ENCODE measurements at places on chromosomes 7 and 10. TPM values are rescaled to one million over a fixed set of nuclear protein-coding genes. Genes with fewer than 3 reads are reported as not detected.

- DNase-seq = no peak
- peaks cover 27% of the 10 kb centered on the region for H3K4me1 ChIP-seq
- no peak overlapping the region for H3K27ac ChIP-seq
- no peaks in the 10 kb centered on the region for H3K36me3 ChIP-seq
Observed at GRCh38 chr10:71694567-71694968, 25.0 kb downstream of the C10orf105 start.

- H3K4me3 ChIP-seq = no peak overlapping the region
- no peak for DNase-seq
- peaks cover 57% of the 10 kb centered on the region for H3K27me3 ChIP-seq
- H3K27ac ChIP-seq = no peak overlapping the region
- H3K4me1 ChIP-seq = no peaks in the 10 kb centered on the region
Observed at GRCh38 chr7:5077740-5078139, 32.1 kb downstream of the RBAK start.

DNA sequence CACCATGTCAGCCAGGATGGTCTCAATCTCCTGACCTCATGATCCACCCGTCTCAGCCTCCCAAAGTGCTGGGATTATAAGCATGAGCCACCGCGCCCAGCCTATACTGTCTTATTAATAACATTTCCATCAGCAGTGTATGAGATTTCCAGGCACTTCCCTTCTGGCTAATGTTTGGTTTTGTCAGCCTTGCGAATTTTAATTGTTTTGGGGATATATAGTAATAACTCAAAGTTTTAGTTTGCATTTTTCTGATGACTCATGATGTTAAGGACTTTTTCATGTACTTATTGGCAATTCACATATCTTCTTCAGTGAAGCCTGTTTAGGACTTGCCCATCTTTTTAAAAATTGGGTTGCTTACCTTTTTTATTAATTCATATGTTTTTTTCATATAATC, 76.0 kb downstream of the TMEM270 start:
- no peak for DNase-seq
- H3K4me1 ChIP-seq = peaks cover 5% of the 10 kb centered on the region
- H3K27ac ChIP-seq = no peak overlapping the region
- no peaks in the 10 kb centered on the region for H3K27me3 ChIP-seq
- H3K4me3 ChIP-seq = no peak overlapping the region

DNA sequence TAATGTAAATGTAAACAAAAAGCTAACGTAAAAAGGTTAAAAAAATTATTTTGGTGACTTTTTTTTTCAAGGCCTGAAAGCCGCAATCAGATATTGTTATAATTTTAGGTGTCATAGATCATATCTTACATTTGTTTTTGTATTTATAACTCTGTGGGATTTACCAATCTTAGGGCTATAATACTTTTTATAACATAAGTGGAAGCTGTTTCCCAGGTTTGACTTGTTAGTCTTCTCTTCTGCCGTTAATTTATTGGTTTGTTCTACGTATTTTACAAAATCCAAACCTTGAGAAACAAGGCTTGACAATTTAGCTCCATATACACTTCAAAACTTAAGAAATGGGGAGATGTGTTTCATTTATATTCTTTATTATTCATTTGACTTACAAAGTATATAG, 119.4 kb downstream of the EVX1 start:
- H3K4me1 ChIP-seq = peaks cover 18% of the 10 kb centered on the region
- no peak overlapping the region for H3K27ac ChIP-seq
- H3K4me3 ChIP-seq = no peak overlapping the region
- H3K27me3 ChIP-seq = no peaks in the 10 kb centered on the region
- no peaks in the 10 kb centered on the region for H3K36me3 ChIP-seq

GJC3 gene
- not detected for total RNA-seq
